Right ventricle myocardium superior (tissue), 1 donor: ENCODE measurements at places on chromosomes 6 and 20. TPM values are rescaled to one million over a fixed set of nuclear protein-coding genes. Genes with fewer than 3 reads are reported as not detected.

Gene SLC2A10
- 2.6 TPM for total RNA-seq

Gene PLCG1
- total RNA-seq: 45.0 TPM

Gene ENPP3
- total RNA-seq: 0.11 TPM

Gene TUBB2A
- 18.2 TPM for total RNA-seq

Gene C6orf132
- 1.9 TPM for total RNA-seq

Gene MDFI
- total RNA-seq: 1.1 TPM

Gene OR2J2
- not detected for total RNA-seq

Gene ASCC3
- total RNA-seq: 13.9 TPM

Gene RAB44
- not detected for total RNA-seq

GRCh38 chr20:10228330-10228729 lies 9.7 kb downstream of the SNAP25 start:
- DNase-seq: no peak

DNA sequence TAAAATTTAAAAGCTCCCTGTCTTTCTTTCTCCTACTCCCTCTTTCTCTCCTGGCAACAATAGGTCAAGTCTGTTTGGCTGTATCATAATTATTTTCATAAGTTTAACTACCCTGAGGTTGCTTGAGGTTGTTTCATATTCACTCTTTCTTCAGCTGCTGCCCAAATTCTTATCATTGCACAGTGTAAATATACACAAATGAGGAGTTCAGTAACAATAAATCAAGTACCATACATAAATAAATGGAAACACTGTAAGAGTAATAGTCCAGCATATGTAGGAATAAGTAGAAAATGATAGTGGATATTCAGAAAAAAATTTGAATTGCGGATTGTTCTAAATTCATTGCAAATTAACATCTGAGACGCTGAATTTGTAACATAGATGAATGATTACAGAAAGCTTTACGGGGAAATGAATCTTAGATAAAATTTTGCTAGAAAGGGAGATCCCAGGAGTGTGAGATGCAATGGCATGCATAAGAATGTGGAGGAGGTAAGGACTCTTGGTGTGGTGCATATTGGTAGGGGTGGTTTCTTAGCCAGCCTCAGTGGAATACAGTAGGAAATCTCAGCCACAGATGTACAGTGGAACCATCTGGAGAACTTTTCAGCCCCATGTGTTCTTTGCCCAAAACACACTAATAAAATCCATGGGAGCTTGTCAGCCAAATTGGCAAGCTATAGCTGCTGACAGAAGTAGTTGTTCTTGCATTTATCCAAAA lies 480.7 kb downstream of the HTR1B start:
- DNase-seq: no peak

GRCh38 chr6:109000289-109000688 lies 94.4 kb downstream of the SESN1 start:
- DNase-seq: no peak

DNA sequence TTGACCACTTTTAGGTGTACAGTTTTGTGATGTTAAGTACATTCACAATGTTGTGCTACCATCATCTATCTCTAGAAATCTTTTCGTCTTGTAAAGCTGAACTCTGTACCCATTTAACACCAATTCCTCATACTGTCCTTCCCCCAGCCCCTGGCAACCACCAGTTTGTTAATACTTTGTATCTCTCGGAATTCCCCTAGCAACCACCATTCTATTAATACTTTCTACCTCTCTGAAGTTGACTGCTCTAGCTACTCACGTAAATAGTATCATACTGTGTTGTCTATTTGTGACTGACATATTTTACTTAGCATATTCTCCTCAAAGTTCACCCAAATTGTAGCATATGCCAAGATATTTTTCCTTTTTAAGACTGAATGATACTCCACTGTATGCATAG lies 82.3 kb upstream of the CLDN20 start:
- DNase-seq: no peak

DNA sequence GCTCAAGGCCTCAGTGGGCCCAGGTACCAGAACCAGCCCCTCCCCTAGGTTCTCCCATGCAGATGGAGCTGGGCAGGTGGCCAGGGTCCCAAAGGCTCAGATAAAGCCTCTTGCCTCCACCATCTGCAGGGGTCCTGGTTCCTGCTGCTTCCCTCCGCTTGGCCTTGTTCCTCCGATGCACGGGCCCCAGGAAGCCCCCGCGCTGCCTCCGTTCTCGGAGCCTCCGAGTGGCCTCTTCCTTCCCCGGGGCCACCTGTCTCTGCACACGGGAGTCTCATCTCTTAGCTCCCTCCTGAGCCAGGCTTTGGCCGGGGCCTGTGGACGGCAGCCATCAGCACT lies 1.9 kb upstream of the PTK6 start:
- no peak for DNase-seq

GRCh38 chr6:42158011-42158410 lies 15.2 kb upstream of the GUCA1A start:
- no peak for DNase-seq

DNA sequence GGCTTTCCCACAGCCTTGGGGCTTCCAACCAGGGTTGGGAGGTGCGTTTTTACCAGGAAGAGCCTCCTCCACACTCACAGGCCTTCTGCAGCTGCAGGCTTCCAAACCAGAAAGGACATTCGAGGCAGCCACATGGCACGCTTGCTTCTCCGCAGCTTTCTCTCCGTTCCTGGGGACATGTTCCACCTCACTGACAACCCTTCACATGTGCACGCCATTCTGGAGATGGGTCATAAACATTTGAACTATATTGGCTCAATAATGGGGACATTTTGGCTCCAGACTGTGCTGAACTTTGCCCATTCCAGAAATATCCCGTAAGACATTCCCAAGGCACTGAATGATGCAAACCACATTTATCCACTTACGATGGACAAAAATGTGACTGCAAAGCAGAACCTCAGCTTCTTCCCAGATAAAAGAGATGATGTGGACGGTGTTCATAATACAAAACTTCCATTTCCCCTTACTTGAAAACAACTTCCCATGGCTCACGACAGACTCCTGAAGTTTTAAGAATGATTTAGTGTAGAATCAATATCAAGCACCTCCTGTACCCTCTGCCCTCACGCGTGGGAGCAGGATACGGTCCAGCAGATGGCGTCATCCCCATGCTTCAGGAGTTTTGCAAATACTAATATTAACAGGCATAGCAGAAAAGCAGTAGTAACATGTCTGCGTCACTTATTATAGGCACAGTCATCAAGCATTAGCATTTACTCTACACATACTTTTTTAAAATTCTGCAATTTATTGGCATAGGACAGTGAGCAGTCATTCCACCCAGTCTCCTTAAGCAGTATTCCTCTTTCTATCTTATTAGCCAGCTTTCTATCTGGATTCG lies 25.4 kb upstream of the FOXF2 start:
- DNase-seq: peak; percentile 64

GRCh38 chr6:41646026-41646795 lies 7.9 kb downstream of the MDFI start:
- DNase-seq: no peak

GRCh38 chr6:100484474-100484873 lies 19.8 kb upstream of the SIM1 start:
- DNase-seq: no peak

- DNase-seq: no peak
Observed at GRCh38 chr6:68240726-68241125, 394.4 kb upstream of the ADGRB3 start.

DNA sequence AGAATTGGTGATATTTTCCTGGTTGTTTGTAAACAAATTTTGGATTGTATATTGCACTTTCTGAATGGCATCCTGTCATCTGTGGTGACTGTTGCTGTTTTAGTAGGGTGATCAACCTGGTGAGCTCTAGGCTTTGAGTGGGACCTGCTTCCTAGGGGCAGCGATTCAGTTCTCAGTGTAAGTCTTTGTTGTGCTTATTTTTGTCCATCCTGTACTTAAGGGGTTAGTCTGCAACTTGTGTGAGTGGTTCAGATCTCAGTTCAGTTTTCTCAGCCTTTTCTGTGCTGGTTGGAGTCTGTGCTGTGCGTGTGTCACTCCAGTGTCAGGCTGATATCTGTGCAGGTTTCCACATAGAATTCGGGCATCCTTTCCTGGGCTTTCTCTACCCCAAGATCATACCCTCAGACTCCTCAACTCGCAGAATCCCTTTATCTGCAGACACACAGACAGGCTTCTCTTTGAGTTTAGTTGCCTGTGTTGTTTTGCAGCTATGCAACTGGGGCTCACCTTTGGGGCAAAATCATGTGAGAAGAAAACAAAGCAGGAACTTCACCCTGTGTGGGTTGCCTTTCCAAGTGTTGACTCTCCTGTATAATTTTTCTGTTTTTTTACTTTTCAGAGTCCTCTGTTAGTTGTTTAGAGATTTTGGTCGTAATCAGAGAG lies 177.7 kb downstream of the FARS2 start:
- DNase-seq: no peak

DNA sequence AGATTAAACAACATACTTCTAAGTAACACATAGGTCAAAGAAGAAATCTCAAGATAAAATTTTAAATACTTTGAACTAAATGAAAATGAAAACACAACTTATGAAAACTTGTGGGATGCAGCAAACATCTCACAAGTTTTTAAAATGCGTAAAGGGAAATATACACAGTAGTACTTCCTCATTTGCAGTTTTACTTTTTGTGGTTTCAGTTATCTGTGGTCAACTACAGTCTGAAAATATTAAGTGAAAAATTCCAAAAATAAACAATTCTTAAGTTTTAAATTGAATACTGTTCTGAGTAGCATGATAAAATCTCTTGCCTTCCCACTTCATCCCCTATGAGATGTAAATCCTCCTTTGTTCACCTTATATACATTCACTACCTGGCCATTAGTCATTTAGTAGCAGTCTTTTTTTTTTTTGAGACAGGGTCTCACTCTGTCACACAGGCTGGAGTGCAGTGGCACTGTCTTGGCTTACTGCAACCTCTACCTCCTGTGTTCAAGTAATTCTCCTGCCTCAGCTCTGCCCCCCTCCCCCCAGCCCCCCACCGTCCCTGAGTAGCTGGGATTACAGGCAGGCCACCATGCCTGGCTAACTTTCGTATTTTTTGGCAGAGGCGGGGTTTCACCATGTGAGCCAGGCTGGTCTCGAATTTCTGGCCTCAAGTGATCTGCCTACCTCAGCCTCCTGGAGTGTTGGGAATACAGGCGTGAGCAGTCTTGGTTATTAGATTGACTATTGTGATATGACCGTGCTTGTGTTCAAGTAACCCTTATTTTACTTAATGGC lies 154.6 kb upstream of the AHI1 start:
- DNase-seq: no peak

DNA sequence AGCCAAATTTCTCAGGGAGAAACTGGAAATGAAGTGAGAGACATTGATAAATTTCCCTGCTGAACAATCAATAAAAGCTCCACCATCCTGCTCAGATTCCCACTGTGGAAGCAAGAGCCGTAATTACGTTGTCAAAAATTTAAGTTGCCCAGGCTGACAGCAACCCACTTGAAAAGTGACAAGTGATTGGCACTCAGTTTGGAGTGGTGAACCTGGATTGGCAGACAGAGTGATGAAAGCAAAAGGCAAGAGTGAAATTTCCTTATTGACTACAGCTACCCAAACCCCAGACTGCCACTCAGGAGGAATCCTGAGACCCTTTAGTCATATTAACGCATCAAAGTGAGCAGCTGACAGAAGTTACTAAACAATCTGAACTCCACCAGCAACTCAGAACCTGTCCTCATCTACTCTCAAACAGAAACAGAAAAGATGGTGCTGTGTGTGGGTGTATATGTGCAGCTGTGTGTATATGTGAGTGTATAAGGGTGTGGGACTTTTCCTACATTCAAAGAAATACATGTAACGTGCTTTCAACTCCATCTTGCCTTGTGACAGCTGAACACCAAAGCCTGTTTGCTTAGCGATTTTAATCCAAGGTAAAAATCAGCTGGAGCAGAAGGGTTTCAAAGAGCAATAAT lies 157.4 kb downstream of the PKHD1 start:
- DNase-seq: no peak

- no peak for DNase-seq
Observed at GRCh38 chr6:43757966-43758616, 11.9 kb upstream of the VEGFA start.

DNA sequence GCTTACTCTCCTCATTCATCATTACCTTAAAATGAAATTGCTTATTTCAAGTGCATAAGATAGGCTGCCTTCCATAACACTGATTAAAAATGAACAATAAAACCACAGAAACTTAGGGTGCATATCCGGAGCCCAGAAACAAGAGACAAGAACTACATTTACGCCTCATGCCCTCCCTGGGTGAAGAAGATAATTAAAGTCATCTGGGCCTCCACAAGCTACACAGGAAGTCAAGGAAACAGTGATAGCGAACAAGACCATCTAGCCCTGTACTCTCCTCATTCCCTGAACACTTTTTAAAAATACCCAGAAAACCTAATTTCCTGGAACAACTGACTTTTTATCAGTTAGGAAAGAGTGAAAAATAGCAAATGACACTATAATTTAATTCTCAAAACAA lies 6.3 kb downstream of the SOD2 start:
- no peak for DNase-seq

DNA sequence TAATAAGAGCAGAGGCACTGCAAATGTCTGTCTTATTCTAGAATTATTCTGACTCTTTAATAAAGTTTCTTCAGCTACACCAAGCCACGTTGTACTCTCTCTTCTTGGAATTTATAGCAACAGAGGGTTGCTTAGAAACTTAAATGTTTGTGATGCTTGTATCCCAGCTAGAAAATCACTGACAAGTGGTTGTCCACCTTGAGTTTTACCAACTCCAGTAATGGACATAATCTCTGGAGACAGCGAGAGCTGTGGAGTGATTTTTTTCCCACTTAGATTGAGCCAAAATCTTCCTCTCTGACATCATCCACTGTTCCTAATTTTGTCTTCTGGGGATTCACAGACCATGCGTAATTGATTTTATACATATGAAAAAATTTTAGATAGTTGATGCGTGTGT lies 8.0 kb downstream of the ECT2L start:
- no peak for DNase-seq

DNA sequence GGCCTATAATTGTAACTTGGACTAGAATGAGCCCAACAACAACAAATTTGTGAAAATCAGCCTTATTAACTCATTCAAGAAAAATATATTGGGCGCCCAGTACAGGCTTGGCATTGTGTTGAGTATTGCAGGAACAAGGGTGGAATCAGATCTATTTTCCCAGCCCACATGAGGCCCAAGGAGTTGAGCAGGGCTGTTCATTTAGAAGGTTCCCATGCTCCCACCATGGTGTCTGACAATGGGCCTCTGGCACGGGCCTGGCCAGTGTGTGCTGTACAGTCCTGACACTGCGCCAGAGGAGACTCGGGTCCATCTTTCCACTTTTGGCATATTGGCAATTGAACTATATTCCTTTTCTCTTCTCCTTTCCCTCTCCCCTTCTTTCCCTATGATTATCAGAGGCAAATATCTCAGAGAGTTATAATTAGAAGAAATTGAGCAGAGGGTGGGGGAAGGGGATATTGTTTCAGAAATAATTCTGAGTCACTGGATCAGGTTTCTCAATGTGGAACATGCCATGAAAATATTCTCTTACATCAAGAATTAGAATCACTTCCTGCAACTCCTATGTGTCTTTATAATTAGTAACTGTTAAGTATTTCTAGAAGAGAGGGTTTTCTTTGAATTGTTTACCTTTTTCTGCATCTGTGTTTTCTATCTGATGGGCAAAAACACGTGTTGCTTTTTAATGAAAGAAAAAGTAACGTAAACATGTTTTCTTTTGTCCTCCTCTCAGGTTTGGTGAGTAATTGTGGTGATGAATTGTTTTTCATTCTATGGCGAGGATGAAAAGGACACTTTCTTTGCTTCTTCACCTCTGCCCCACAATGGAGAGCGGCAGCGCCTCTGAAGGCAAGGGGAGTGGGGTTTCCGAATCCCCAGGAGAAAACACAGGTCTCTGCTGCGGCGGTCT lies 209.4 kb downstream of the FOXA2 start:
- no peak for DNase-seq

- no peak for DNase-seq
Observed at GRCh38 chr6:39507331-39507998, 185.0 kb upstream of the KCNK16 start.
